ENCODE measurements at places on chromosomes 2 and 18.
A peak's percentile ranks its signal among the peaks of the same experiment; 100 is the strongest.

DNA sequence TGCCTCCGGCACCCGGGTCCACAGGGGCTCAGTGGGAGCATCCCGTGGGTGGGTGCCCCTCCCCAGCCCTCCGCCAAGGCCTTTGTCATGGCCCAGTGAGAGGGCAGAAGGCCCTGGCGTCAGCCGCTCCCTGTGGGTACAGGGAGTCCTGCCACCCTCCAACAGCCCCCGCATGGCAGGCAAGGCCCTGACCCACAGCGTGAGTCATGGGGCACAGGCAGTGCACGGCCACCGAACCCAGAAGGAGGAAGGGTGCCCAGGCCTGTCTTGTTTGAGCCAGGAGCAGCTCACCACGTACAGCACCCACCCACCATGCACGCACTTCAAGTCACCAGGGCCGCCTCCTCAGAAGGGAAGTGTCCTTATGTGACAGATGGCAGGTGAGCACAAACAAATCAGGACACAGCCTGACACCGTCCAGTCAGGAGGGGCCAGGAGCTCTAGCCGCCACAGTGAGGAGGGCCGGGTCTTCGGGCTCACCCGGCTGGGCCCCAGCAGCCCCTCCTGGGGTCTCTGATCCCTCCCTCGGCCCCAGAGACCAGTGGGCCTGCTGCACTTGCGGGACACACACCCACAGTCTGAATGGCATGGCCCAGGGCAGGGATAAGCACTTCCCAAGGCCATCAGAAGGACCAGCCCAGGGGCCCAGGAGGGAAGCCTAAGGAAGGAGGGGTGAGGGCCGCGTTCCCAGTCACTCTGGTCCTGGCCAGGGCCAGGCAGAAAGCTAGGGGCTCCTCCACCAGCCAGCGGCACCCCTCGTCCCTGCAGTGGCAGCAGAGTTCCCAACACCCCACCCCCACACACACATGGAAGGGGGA is 25.8 kb downstream of the BIN1 start:
- peak; percentile 50 for DNase-seq

- DNase-seq = no peak
These were observed 73.6 kb upstream of the COL5A2 start for GRCh38 chr2:189252991-189253675.

GRCh38 chr2:74511104-74511989 is 2.9 kb upstream of the TLX2 start:
- DNase-seq = no peak

GRCh38 chr2:37654932-37655841 is 16.3 kb downstream of the CDC42EP3 start:
- no peak for DNase-seq

- no peak for DNase-seq
These were observed 2.1 kb downstream of the FZD5 start for GRCh38 chr2:207767461-207768167.

DNA sequence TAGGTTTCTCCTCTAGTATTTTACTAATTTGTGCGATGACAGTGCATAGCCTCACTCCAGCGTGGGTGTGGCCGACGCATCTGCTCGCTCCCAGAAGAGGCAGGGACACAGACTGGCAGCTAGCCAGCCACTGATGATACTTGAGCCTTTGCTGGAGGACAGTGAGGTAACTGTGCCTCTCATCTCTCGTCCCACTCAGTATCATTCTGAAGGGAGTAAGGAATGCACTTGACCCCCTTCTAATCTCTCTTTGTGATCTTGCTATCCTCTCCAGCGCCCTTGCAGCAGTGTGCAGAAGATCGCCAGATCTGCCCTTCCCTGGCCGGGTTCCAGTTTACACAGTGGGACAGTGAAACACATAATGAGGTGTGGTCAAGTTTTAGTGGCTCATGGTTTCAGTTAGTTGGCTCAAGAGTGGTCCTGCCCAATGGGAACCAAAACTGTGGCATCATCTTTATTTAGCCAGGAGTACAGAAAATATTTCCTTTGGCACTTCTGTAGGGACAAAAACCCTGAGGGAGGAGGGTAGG is 17.5 kb downstream of the NCAPH start:
- no peak for DNase-seq

DNA sequence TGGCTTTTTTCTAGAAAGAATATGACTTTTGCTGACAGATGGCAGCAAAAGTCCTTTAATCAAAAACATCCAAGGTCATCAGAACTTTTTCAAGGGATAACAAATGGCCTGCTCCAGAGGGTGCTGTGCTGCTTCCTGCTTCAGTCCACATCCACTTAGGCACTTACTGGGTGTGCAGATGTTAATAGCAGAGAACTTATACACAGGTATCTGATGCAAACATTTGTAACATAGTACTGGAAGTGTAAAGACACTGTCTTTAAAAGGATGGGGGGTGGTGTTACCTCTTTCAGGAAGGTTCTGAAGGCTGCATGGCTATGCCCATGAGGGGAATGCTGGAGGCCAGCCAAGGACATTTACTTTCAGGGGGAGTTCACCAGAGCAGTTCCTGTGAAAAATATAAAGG is 5.5 kb downstream of the HOXD8 start:
- no peak for DNase-seq

GRCh38 chr2:232578626-232579025 is 28.1 kb downstream of the EIF4E2 start:
- DNase-seq = no peak

DNA sequence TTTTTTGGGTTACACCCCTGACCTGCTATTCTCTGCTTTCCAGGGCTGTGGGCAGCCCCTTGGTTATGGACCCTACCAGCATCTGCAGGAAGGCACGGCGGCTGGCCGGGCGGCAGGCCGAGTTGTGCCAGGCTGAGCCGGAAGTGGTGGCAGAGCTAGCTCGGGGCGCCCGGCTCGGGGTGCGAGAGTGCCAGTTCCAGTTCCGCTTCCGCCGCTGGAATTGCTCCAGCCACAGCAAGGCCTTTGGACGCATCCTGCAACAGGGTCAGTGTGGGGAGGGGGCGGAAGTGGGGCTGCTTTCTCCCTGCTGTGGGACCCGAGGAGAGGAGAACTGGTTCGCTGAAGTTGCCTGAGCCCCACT is 9.7 kb upstream of the WNT10A start:
- DNase-seq = no peak

DNA sequence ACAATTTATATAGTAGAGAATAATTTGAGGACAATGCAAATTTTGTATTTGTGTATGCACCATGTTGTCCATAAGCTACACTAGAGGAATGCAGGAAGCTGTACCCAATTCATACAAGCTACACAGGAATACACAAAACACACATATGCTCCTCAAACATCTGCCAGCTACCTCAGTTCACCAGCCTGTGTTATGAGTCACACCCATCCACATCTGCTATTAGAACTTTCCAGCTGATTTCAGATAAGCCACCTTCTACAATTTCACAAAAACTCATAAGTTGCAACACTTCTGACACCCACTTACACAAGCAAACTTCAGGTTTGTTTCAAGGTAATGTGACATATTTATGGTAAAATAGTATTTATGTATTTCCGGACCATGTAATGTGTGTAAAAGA is 438.9 kb downstream of the SATB2 start:
- DNase-seq = no peak

GRCh38 chr2:156215656-156216055 is 116.9 kb downstream of the NR4A2 start:
- no peak for DNase-seq

- no peak for DNase-seq
These were observed 221.6 kb downstream of the NCKAP5 start for GRCh38 chr2:133346654-133347053.

- no peak for DNase-seq
These were observed 198.9 kb upstream of the PIK3C3 start for GRCh38 chr18:41756141-41756540.

GRCh38 chr2:120984452-120985173 is 248.9 kb downstream of the GLI2 start:
- DNase-seq = no peak

- DNase-seq = no peak
These were observed 732.7 kb downstream of the NR4A2 start for GRCh38 chr2:155599834-155600233.

GRCh38 chr2:73516033-73516432 is 126.2 kb downstream of the NAT8 start:
- no peak for DNase-seq

GRCh38 chr2:100381240-100381639 is 36.2 kb downstream of the CHST10 start:
- DNase-seq = peak; percentile 35

DNA sequence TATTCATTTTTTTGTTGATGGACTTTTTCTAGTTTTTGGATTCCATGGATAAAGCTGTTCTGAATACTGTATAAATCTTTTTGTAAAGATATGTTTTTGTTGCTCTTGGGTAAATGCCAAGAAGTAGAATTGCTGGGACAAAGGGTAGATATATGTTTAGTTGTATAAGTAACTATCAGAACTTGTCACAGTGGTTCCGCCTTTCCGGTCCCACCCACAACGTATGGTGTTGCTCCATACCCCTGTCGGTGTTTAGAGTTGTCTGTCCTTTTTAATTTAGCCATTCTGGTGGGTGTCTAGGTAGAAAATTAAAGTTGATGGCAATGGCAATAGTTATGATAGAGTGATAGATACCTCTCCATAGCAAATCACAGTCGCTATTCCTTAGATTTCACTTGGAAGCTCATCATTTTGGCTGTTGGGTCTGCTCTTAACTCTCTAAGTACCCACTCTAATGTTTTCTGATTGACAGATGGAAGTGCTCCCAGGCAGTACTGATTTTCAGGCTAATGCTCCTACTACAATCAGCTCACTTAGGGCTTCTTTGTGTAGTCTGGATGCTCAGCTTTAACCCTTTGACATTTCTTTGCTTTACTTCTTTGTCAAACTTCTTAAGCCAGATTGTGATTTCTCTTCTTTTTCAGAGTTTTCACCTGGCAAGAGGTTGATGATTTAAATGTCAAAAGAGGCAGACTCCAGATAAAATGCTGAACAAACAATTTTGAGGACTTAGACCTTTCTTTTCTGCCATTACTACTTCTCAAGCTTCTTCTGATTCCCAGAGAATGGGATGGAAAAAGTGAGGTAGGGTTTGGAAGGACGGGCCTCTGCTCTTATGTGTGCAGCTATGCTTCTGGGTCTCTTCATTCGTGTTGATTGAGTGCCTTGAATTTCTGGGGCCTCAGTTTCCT is 156.4 kb downstream of the AQP4 start:
- no peak for DNase-seq

GRCh38 chr2:47664817-47665216 is 118.1 kb upstream of the MSH6 start:
- no peak for DNase-seq

- no peak for DNase-seq
These were observed 27.1 kb upstream of the BARD1 start for GRCh38 chr2:214836568-214836967.

- DNase-seq = no peak
These were observed 2.4 kb downstream of the RALB start for GRCh38 chr2:120255071-120255470.

GRCh38 chr2:30270166-30270565 is 38.8 kb downstream of the LBH start:
- DNase-seq = no peak

- DNase-seq = no peak
These were observed 33.4 kb upstream of the PPP4R1 start for GRCh38 chr18:9647496-9648323.

DNA sequence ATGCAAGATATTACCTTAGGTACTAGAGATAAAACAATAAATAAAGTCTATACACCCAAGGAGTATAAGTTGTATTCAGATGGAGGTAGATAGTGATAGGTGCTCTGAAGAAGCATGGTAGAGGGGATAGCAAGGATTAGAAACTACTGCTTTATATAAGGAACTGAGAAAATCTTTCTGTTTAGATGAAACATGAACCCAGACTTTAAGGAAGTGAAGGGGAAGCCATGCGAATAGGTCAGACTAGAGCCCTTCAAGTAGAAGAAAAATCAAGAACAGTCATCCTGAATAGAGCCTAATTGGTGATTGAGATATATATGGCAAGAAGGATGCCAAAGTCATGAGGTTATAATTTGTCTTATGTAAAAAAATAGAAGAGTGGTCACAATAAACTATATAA is 900.1 kb downstream of the MBD2 start:
- DNase-seq = no peak

- DNase-seq = no peak
These were observed 192.1 kb upstream of the NCKAP5 start for GRCh38 chr2:133760376-133760775.

DNA sequence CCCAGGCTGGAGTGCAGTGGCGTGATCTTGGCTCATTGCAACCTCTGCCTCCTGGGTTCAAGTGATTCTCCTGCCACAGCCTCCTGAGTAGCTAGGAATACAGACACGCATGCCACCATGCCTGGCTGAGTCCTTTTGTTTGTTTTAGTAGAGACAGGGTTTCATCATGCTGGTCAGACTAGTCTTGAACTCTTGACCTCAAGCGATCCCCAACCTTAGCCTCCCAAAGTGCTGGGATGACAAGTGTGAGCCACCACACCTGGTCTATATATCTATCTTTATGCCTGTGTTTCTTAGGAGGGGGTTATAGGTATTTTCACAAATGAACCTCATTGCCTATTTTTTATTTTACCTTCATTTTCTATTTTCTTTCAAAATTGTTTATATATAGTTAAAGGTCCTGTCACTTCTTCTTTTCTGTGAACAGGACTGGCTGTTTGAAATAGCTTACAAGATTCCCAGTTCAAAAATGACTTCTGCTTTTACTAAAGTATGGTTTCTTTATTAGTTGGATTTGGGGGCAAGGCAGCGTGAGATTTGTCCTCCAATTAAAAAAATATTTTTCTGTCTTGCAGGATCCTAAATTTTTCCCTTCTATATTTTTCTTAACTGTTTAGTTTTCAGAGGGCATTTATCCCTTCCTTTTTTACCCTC is 16.4 kb upstream of the MARCHF7 start:
- no peak for DNase-seq

DNA sequence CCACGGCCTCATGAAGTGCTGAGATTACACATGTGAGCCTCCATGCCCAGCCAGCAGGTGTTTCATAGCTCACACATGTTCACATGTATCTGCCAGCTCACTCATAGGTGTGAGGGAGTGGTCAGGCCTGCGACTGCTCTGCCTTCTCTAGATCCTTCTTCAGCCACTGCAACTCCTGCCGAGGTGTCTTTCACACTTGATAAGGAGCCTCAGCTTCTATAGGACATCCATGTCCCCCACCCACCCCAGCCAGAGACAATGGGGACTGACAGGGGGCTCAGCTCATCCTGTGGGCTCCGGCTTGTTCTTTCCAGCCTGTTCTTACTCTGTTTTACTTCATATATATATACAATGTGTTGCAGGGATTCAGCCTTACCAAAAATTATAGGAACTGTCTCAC is 286.5 kb upstream of the MGAT5 start:
- no peak for DNase-seq

DNA sequence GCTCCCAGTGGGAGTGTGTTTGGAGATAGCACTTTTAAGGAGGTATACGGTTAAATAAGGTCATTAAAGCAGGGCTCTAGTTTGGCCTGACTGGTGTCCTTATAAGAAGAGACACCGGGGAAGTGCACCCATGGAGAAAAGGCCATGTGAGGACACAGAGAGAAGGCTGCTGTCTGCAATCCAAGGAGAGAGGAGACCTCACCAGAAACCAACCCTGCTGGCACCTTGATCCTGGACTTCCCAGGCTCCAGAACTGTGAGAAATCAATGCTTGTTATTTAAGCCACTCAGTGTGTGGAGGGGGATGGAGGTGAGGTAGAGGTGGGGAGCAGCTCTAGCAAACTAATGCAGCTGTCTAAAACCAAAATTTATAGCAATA is 62.0 kb downstream of the RPL31 start:
- no peak for DNase-seq

Data from activated effector memory CD4-positive, alpha-beta T cell treated with Interleukin-2 at 50 U/mL for 16 hours (primary cell).